ENCODE measurements at places on chromosomes 6 and 20. TPM values are rescaled to one million over a fixed set of nuclear protein-coding genes. Genes with fewer than 3 reads are reported as not detected.

ZNF165 gene
- total RNA-seq, result 0.46 TPM

NHLRC1 gene
- 2.6 TPM for total RNA-seq

ADGRF1 gene
- total RNA-seq, result not detected

BANF2 gene
- total RNA-seq, result not detected

LY86 gene
- total RNA-seq, result not detected

TP53TG5 gene
- total RNA-seq, result not detected

TIAM2 gene
- 8.1 TPM for total RNA-seq

PAK5 gene
- total RNA-seq, result not detected

ANGPT4 gene
- not detected for total RNA-seq

MCHR2 gene
- not detected for total RNA-seq

RNGTT gene
- 24.9 TPM for total RNA-seq
